ENCODE measurements at places on chromosomes 2 and 18.

DNA sequence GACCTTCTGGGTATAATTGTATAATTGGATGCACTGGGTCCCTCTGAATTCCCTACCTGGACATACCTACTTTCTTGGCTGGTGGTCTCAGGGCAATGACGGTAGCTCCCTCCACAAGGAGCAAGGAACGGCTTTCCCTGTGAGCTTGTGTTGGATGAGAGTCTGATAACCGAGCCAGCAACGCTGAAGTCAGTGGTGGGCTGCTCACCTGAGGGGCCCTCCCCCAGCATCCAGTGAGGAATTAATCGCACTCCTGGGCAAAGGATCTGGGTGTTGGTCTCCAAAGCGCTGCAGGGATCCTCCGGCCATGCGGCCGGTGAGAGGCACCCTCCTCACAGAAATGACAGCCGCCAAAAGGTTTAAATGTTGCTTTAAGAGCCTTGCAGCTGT lies 47.1 kb downstream of the LONRF2 start:
- DNase-seq: no peak

- no peak for DNase-seq
Measured at GRCh38 chr2:31522786-31523185, 58.0 kb downstream of the SRD5A2 start.

- no peak for DNase-seq
Measured at GRCh38 chr2:195561116-195561921, 95.7 kb upstream of the SLC39A10 start.

DNA sequence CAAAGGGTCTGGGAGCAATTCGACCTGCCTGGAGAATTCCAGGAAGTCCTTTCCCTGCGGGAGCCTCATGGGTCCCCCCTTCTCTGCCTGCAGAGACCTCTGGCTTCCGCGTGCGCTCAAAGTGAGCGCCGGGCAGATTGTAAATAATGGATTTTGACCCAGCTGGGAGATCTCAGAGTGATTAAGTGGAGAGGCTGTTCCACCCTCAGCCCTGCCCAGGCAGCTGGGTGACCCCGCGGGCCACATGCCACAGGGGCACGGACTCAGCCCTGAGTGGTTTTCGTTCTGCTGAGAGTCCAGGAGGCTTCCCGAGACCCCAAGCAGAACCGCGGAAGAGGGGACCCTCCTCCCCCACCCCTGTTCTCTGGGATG lies 1.2 kb downstream of the KCNG2 start:
- DNase-seq: no peak

DNA sequence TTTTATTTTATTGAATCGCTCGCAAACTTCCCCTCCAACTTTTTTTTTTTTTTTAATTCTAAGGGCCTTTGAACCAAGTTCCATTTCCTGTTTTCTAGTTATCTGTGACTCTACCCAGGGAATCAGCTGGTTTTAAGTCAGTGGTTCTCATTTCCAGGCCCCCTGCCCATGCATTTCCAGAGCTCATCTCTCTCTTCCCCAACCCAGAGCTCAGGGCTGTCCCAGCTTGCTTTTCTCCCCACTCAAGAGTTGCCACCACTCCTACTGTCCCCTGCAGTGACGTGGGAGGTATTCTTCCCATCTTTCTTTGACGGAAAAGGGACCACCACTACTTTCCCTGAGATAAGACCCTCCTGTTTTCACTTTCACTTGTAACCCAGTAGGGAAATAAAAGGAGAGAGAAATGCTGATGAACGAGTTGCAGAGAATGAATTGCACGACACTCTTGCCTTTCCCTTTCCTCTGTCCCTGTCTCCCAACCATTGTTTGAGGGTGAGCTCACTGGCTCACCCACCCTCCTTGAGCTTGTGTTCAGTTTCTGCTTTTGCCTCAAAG lies 42.1 kb downstream of the TET3 start:
- DNase-seq: no peak

DNA sequence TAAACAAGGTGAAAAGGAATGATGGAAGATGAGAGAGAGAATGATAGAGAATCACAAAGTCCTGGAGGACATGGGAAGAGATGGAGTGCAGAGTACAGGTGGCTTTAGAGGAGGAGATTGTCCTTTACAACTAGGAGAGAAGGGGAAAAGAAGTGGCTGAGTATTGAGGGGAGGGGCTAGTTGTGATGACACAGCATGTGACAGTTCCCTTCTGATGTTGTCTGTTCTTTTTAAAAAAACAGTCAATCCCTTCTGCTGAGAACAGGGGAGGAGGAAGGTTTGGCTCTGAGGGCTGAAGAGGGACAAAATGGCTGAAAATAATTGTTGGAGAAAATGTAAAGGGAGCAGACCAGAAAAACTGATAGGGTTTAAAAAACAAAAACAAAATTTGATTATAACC lies 44.0 kb downstream of the STEAP3 start:
- DNase-seq: no peak

- no peak for DNase-seq
Measured at GRCh38 chr18:36130039-36130831, 536 bp downstream of the ELP2 start.

DNA sequence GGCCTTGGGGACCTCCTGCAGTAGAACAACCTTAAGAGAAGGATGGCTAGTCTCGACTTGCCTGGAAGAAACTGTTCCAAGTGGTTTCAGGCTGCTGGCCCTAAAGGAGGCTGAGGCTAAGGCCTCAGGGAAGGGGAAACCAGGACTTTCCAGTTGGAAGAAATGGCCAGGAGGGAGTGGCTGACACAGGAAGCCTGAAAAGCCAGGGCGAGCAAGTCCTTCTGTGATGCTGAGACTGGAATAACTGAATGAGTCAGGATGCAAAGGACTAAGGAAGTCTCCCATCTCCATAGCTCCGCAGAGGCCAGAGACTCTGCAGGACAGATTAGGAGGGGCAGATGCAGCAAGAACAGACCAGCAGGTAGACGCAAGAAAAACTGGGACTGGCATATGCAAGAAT lies 7.4 kb downstream of the HTRA2 start:
- no peak for DNase-seq

- DNase-seq: no peak
Measured at GRCh38 chr2:237943395-237944094, 23.3 kb upstream of the UBE2F start.

DNA sequence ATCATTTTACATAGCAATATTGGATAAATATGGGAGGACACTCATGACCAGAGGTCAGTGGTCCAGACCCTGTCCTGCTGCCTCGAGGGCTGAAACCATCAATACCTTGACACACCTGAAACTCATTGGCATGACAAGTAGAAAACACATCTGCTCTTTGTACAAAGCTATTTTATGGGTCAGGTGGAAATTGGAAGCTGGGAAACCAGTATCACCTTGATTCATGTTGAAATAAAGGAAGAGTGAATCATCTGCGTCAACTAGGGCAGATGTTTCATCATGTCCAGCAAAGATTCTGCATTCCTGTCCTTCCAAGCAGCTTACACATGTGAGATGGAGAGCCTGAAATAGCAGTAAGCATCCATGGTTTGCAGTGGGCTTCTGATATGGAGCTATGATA lies 80.0 kb upstream of the ERBB4 start:
- DNase-seq: no peak

DNA sequence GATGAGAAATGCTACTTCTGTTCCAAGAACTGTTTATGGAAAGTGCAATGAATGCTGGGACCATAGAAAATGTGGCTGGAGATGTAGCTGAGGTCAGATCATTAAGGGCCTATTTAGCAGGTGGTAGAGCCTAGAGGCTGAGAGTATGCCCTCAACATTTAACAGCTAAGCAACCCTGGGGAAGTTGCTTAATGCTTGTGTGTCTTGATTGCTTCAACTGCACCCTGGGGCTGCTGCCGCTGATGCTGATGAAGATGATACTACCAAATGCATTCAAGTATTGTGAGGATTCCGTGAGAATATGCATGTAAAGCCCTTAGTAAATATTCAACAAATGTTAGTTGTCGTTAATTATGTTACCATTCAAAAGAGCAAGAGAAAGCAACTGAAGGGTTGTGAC lies 273.2 kb downstream of the BCL11A start:
- no peak for DNase-seq

DNA sequence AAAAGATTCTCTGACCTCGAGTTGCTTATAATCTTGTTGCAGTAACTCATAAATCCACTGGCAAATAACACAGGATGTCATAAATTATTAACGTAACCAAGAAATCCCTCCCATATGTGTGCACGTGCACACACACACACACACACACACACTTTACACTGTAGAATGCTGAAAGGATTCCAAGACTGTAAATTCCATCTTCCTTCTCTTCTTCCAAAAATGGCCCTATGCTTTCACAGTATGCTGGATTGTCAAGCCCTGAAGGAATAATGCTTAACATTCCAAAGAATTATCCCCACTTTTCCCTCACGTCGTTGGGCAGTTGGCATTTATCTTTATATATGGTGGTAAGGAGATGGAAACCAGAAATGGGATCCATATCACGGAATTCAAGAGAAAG lies 117.5 kb upstream of the CRIM1 start:
- no peak for DNase-seq

DNA sequence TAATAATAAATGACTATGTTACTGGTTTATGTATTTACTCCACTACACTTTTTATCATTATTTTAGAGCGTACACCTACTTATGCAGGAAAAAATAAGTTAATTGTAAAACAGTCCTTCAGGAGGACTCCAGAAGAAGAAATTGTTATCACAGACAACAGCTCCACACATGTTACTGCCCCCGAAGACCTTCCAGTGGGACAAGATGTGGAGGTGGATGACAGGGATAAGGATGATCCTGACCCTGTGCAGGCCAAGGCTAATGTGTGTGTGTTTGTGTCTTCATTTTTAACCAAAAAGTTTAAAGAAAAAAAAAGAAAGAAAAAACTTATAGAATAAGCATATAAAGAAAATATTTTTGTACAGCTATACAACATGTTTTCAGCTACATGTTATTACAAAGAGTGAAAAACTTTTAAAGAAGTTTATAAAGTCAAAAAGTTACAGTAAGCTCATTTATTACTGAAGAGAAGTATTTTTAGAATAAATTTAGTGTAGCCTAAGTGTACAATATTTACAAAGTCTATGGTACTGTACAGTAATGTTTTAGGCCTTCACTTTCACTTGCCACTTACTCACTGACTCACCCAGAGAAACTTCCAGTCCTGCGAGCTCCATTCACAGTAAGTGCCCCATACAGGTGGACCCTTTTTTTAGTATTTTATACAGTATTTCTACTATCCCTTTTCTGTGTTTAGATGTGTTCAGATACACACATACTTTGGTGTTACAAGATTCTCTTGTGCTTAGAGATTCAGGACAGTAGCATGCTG lies 7.5 kb downstream of the TGFBRAP1 start:
- no peak for DNase-seq

GRCh38 chr2:12050396-12050795 lies 304.0 kb downstream of the LPIN1 start:
- peak; percentile 28 for DNase-seq

GRCh38 chr2:121386102-121386501 lies 101.1 kb upstream of the TFCP2L1 start:
- no peak for DNase-seq

DNA sequence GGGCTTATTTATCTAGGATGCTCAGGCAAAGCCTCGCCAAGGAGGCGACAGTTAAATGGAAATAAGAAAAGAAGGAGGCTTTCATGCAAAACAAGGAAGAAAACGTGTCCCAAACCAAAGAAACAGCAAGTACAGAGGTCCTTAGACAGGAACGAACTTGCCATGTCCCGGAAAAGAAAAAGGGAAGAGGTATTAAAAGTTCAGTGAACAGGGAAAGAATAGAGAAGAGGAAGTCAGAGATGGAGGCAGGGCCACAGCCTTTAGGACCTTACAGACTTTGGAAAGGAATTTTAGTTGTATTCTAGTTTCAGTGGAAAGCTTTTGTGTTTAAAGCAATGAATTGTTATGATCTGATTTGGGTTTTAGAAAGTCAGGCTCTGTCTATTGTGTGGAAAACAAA lies 22.1 kb downstream of the IKZF2 start:
- DNase-seq: no peak

DNA sequence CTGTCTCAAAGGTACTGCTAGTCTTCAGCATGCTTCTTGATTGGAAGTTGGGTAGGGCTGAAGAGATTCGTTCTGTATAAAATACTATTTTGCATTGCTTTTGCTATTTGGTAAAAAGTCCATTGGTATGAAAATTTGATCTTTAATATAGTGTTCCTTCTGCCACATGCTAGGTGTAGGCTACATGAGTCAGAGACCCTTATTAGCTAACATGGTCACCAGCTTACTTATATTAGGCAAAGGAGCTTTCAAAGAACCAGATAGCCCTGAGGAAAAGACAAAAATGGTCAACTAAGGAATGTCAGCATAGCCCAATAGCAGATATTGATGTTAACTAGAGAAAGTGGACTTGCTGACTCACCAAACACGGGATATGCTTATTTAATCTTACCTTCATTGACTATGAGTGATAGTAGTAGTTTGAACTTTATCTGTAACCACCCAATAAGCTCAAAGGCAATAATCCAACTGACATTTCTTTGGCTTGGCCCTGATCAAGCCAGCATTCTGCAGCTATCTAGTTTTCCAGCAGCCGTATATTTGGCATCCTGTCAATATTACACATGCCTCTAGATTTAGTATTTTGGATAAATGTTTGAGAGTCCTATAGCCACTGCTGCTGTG lies 110.0 kb downstream of the TPGS2 start:
- DNase-seq: no peak

GRCh38 chr2:173922760-173923159 lies 42.4 kb downstream of the SP3 start:
- no peak for DNase-seq

DNA sequence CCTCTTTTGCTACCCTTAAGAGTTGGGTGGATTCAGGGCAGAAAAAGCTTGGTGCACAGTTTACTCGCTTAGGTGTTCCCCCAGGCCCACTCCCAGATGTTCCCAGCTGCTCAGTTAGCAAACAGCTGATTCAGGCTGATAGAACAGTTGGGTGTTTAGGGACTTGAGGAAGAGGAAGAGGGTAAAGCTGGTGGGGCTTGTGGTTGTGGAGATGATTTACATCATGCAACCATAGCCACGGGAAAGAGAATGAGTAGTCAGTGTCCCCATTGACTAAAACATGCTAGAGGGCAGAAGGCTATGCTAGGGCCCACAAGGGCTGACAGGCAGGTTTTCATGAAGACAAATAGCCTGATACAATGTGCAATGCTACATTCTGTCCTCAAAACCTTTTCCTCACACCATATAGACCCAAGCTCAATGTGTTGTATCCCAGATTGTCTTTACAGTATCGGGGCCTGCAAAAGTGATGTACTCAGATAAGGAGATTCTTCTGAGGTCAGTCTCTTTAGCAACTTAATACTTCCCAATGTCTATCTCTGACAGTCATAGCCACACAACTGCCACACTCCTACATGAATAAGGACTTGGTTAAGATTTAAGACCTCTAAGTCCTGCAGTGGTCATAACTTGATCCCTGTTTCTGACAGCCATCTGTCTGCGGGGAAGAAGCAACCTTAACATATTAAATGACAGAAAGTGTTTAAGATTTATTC lies 15.6 kb downstream of the COLEC12 start:
- no peak for DNase-seq

Data from CD4-positive, alpha-beta T cell treated with Interleukin-15 for 1 hour (primary cell).